Endodermal cell (in vitro differentiated cells): ENCODE measurements at places on chromosomes 3 and 15. TPM values are rescaled to one million over a fixed set of nuclear protein-coding genes. Genes with fewer than 3 reads are reported as not detected.

GRCh38 chr3:64216274-64217147 is 8.8 kb downstream of the PRICKLE2 start:
- no peak for DNase-seq

GRCh38 chr3:8660175-8661118 is 15.8 kb upstream of the SSUH2 start:
- peak; percentile 56 for DNase-seq

- DNase-seq = no peak
Measured at GRCh38 chr3:150335631-150336030, 72.5 kb upstream of the TSC22D2 start.

DNA sequence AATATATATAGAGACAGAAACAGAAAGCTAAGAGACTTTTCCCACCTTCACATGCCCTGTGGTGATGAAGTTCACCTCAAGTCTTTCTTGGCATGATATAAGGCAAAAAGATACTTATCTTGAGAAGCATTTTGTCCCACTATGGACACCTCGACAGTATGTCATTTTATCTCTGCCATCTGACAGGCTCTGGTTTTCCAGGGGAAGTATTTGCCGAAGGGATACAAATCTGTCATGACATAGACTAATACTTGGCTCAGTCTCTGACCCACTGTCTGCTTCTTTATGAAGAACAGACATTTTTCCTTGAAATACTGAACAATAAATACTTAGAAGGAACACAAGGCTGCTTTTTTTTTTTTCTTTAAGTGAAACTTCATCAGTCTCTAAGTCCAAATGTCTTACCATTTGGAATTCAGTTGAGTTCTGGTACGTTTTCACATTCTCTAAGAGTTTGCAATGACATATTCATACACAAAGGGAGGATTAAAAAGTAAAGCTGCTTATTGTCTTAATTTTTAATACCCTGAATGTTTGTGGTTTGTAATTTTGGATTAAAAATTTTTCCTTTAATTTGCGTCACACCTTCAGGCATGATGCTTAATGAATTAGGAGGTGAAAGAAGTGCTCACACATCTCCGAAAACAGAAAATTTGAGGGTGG is 87.8 kb upstream of the LMOD3 start:
- no peak for DNase-seq

GRCh38 chr15:35618260-35619188 is 72.6 kb upstream of the DPH6 start:
- DNase-seq = no peak

DNA sequence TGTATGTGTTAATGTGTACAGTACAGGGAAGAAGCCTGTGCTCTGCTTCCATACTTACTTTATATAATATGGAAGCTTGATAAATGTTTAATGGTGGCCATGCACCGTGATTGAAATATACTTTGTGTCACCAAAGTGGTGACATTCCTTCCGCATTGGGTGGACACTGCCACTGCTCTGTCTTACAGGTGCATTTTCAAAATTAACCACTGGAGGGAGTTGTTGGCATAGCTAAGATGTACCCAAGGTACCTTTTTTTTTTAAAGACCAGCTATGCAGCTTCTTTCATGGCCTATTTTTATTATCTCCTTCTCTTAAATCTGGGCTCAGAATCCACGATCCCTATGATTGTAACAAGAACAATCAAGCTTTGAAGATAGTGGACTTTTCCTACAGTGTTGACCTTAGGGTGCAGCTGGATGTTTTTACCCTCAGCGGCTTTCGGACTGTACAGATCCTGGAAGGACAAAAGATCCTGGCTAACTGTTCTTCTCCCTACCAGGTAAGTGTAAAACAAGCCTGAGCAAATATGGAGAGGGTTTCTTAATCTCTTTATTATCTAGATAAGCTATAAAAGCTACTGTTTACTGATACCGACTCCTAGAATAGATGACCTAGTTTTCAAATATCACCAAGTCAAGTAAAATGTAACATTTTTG is 21.6 kb upstream of the PAK6 start:
- peak; percentile 73 for DNase-seq

GRCh38 chr3:52240886-52241370 is 2.0 kb upstream of the TWF2 start:
- DNase-seq = no peak

The CLRN1 gene
- total RNA-seq = not detected in 3 replicates

The MORC1 gene
- not detected in 2 replicates for total RNA-seq

The LSAMP gene
- 6.7 to 10.2 TPM (median 9.6 TPM) in 3 replicates for total RNA-seq

The ARGFX gene
- not detected in 2 replicates for total RNA-seq

The GRM2 gene
- 3.9 to 10.8 TPM (median 4.1 TPM) in 3 replicates for total RNA-seq

The SAXO2 gene
- 22.8 to 25.9 TPM (median 23.9 TPM) in 3 replicates for total RNA-seq

The GABRA5 gene
- total RNA-seq = 4.4 and 5.4 TPM in 2 replicates

The CPNE9 gene
- 0.15 to 0.23 TPM (median 0.23 TPM) in 3 replicates for total RNA-seq

The RTP3 gene
- total RNA-seq = not detected in 2 replicates
